Upper lobe of right lung (tissue), 1 donor: ENCODE measurements at places on chromosomes 13 and 19. TPM values are rescaled to one million over a fixed set of nuclear protein-coding genes. Genes with fewer than 3 reads are reported as not detected.

- no peak for DNase-seq
Observed at GRCh38 chr13:111304041-111304544, 16.3 kb upstream of the TEX29 start.

Gene ZNF726
- total RNA-seq, result 2.0 TPM

DNA sequence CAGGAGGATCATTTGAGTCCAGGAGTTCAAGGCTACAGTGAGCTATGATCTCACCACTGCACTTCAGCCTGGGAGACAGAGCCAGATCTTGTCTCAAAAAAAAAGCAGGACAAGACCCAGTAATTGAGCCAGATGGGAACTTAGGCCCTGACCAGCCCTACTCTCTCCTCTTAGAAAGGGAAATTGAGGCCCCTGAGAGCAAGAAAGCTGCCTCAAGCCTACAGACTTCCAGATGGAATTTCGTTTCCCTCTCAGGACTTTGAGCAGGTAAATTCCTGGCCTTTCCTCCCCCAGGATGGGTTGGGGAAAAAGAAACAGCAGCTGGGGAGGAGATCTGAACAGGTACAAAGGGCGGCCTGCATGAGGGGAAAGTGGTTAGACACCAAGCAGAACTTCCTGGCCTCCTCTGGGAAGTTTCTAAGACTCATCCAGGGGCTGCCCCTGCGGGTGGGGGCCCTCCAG, 3.6 kb upstream of the BCL3 start:
- no peak for DNase-seq

Gene UBE2L5
- total RNA-seq, result not detected

GRCh38 chr13:25743421-25743820, 308.4 kb downstream of the SHISA2 start:
- DNase-seq, result no peak

Gene PCDH8
- total RNA-seq, result not detected

DNA sequence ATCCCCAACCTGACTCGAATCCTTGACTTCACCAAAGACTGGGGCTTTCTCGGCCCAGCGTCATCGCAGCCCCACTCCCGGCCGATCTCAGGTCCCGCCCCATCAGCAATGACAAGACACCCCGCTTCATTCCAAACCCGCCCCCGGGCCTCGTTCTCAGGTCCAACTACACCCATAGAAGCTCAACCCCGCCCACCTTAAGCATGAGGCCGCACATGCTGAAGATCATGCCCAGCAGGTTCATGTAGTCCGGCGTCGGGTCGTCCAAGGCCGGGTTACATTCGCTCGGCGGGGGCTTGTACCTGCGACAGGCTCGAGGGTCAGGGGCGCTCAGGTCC, 2.3 kb downstream of the WDR83 start:
- peak; percentile 77 for DNase-seq

Gene CGB5
- total RNA-seq, result not detected

- DNase-seq, result no peak
Observed at GRCh38 chr13:59914556-59914955, 249.2 kb downstream of the DIAPH3 start.

DNA sequence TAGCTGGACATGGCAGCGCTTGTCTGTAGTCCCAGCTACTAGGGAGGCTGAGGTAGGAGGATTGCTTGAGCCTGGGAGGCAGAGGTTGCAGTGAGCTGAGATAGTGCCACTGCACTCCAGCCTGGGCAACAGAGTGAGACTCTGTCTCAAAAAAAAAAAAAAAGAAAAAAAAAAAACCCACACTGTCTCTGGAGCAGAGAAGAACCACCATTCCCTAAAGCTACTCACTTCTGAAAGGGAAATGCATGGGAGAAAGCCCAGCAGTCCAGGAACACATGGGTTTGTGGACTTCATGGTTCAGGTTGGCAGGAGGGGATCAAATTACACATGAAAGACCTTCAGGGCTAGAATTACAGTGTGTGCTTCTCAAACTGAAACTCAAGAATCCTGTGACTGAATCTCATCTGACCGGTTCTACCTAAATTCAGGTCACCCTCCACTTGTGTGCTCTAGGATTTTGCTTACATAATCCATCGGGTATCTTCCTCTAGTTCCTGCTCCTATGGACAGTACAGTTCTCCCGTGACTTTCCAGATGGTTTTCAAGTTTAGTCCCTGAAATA, 30.2 kb upstream of the CPB2 start:
- DNase-seq, result no peak

- DNase-seq, result no peak
Observed at GRCh38 chr13:110322828-110323171, 15.7 kb downstream of the COL4A2 start.

Gene TBC1D4
- 26.1 TPM for total RNA-seq

DNA sequence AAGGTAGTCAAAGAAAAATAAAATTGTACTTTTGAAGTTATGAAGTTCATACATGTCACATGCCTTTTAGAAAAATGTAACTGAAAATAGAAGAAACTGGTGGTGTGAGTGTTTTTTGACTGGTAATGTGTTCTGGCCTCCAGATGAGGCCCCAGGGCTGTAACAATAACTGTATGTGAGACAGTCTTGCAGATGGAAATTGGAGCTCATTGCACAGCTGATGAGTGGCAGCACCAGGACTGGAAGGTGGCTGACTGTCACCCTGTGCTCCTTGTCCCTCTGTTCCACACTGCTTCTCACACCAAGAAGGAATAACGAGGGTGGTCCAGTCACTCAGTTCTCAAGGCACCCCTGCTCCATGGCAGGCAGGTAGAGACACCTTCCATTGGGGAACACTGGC, 215.6 kb downstream of the SLC7A1 start:
- no peak for DNase-seq

DNA sequence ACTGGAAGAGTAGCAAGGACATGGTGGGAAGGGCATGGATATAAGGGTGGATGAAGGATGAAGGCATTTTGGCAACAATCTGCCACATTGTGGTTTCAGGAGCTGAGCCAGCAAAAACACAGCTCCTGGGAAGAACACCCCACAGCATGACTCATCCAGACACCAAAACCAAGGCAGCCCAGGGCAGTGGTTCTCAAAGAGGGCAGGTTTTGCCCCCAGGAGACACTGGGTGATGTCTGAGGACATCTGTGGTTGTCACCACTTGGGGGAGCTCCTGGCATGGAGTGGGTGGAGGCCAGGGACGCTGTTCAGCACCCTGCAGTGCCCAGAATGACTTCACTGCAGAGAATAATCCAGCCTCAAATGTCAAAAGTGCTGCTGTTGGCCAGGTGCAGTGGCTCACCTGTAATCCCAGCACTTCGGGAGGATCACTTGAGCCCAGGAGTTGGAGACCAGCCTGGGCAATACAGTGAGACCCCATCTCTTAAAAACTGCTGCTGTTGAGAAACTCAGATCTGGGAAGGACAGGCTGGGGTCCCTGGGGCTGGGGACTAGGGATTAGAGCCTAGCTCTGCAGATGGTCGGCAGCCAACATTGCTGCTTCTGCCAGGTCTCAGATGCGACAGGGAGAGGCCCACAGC, 16.1 kb downstream of the ZFR2 start:
- no peak for DNase-seq

GRCh38 chr19:51647318-51647717, 693 bp upstream of the SIGLEC14 start:
- no peak for DNase-seq

DNA sequence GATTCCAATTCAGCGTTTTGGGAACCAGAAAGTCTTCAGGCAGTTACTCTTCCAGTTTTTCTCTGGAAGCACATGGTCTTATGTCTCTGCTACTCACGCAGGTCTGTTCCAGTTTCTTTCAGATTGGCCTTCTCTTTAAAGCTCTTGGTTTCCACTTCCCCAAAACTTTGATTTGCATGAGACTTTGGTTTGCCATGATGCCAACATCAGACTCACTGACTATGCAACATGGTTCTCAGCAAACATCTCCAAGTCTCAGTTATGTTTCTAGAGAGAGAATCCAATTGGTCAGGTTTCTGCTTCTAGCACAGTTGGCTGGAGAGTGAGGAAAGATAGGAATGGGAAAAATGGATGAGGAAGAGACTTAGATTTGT, 3.1 kb downstream of the AKAP11 start:
- no peak for DNase-seq

Gene S1PR5
- total RNA-seq, result 2.1 TPM

Gene MIR17HG
- total RNA-seq, result 3.3 TPM

- DNase-seq, result peak; percentile 21
Observed at GRCh38 chr13:112349681-112350080, 26.5 kb upstream of the SPACA7 start.

DNA sequence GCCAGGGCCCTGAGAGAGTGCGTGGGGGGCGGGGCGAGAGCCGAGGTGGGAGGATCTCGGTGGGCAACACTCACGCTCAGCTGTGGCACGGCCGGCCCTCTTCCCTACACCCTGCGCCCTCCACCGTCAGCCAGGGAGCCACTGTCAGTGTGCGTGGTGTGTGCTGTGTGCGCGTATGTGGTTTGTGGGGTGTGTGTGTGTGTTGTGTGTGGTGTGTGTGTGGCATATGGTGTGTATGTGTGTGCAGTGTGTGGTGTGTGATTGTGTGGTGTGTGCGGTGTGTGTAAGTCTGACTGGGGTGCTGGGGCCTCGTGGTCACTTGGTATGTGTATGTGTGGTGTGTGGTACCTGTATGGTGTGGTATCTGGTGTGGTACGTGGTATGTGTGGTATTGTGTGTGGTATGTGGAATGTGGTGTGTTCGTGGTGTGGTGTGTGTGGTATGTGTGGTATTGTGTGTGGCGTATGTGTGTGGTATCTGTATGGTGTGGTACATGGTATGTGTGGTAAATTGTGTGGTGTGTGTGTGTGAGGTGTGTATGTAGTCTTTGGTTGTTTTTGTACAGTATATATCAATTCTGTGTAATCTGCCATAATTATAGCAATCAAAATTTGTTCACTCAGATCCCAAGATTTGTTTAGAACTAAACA, 5.1 kb downstream of the GRK1 start:
- no peak for DNase-seq

- DNase-seq, result no peak
Observed at GRCh38 chr19:50238043-50238442, 34.6 kb downstream of the MYH14 start.
